ENCODE measurements at places on chromosomes 16 and 17.
A peak's percentile ranks its signal among the peaks of the same experiment; 100 is the strongest.

GRCh38 chr16:4677390-4677789, 16.0 kb upstream of the NUDT16L1 start:
- no peak for DNase-seq

- DNase-seq = peak; percentile 67
Measured at GRCh38 chr16:15434425-15435215, at the start of gene BMERB1. Gene BMERB1 (plus strand): TSS chr16:15434588. CDS start chr16:15434654, 66 bp downstream.

DNA sequence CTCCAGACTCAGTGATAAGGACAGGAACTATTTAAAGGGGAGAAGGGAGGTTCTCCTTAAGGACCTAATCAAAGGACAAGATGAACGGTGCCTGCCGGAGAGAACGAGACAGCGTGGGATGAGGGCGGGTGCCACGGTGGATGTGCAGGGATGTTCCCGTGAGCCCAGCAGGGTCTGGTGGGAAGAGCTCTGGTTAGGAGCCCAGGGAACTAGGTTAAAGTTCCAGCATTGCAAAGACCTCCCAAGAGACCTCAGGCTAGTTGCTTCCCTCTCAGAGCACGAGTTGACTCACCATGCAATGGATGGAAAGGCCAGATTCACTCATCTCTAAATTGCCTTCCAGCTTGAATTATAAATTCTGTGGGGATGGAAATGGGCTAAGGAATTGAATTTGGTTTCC, 14.7 kb downstream of the CCR7 start:
- DNase-seq = peak; percentile 32

GRCh38 chr17:21387616-21388015, 11.5 kb downstream of the KCNJ12 start:
- no peak for DNase-seq

GRCh38 chr17:72587156-72587555, 466.3 kb downstream of the SOX9 start:
- no peak for DNase-seq

- no peak for DNase-seq
Measured at GRCh38 chr17:13784434-13785095, 182.8 kb upstream of the HS3ST3A1 start.

DNA sequence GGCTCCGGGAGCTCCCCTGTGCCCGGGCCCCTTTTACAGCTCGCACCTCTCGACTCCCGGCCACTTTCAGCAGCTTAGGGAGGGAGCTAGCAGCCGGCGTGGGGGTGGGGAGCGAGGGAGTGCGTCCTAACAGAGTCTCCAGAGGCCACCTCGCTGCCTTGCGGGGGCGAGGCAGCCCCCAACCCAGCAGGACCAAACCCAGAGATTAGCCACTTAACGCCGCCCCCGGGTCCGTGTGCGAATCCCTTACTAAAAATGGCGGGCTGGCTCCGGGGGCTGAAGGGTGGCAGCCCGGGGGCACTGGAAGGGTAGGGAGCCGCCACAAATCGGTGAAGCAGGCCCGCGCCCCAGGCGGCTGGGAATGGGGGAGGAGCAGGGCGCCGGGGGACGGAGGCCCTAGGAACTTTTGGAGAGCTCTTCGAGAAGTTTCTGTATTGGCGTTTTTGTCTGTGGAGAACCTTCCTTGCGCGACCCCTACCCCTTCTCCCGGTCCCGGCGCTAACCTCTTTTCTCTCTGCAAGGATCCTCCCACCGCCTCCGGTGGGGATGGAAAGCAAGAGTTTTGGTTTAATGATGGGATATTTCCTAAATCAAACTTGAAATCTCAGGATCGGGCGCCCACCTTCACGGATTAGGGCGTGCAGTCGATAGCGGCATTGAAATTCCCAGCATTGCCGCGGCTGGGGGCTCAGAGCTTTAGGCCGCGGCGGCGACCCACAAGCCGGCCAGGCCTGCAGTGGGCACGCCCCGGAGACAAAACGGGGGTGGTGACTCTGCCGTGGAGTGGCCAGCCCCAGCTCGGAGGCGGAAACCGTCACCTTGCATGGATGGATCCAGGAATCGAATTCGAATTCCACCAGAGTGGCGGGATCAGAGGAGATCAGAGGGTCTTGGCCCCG, 793 bp upstream of the IRX3 start:
- DNase-seq = peak; percentile 29

DNA sequence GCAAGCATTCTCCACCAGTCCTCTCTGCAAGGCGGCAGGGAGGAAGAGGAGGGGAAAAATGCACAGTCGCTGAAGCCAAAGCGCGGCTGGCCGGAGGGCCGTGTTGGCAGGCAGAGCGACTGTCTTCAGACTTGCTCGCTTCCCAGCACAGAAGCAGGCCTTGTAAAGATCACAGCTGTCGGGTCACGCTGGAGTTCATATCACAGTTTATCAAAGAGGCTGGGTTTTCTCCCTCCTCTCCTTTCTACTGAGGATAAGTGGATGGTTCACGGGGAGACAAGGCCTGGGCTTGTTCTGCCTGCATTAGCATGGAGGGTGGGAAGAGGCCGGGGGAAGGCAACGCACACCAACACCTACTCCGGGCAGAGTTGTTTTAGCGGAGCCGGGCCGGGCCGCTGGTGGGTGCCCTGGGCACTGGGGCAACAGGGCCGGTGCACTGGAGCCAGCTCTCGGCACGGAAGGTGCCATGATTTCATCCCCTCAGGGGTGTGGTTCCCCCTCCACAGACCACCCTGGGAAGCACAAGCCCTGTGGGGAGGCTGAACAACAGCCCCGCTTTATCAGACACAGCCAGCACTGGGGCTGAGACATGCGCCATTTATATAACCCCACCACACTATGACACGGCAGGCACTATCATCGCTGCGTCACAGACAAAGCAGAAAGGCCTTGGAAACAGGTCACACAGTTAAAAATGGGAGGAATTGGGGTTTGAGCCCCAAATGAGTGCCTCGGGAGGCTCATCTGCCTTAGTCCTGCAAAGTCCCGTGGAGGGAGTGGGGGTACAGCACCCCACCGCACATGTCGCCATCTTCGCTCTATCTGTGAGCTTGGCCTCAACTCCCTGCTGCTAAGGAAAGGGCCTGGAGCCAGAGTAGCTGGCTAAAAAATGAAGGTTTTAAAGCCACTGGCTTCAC, 40.3 kb upstream of the MTSS2 start:
- no peak for DNase-seq

DNA sequence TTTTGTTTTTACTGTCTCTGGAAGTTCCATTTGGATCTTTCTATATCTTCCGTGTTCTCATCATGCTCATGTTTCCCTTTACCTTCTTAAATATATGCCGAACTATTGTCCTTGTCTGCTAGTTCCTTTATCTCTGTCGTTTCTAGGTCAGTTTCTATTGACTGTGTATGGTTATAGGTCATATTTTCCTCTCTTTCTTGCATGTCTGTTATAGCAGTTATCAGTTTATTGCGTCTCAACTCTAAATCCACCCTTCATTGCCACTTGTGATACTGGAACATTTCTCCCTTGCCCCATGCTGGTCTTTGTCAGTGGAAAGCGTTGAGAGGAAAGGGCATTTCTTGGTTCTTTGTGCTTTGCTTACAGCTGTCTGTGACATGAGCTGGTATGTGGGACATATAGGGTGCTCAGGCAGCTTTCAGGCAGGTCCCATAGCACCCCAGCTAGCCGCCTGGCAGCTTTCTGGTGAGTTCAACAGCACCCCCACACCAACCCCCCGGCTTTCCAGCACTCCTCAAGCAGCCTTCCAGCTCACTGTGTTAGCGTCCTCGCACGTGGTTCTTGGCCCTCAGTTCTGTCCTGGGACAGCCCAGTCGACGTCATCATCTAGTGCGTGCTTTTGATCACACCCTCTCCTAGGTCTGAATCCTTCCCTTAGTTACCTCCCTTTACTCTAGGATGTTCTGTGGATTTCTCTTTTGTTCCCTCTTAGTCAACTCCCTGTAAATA, 15.4 kb upstream of the DNASE1 start:
- no peak for DNase-seq

- no peak for DNase-seq
Measured at GRCh38 chr16:9031107-9031506, 60.3 kb upstream of the HAPSTR1 start.

GRCh38 chr17:66938656-66939055, 25.9 kb upstream of the CACNG4 start:
- DNase-seq = no peak

GRCh38 chr16:78729687-78730086, 630.2 kb downstream of the WWOX start:
- DNase-seq = no peak

GRCh38 chr16:12829096-12829888, 25.6 kb upstream of the CPPED1 start:
- no peak for DNase-seq

DNA sequence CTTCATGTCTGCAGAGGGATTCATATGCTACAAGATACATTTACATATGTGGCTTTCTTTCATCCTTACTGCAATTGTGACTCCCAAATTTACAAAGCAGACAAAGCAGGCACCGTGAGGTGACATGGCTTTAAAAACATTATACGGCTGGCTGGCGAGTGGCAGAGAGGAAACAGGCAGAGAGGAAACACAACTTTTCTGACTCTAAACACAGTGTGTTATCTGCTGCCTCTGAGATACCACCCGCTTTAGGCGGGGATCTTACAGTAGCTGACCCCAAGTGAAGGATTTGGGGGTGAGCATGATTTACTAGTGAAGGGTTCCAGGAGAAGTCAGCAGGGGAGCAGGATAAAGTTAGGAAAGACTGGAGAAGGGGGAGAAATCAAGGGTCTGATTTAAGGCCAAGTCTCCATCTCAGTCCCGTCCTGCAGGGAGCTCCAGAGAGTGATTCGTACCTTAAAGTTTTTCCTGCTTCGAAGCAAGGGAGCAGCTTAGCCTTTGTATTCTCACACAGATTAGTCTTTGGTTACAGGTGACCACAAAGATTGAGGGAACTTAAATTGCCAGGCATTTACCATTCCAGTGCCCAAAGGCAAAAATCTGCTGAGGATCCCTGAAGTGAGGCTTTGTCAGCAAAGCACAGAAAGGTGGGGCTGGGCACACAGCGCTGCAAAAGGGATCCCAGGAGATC, 355.0 kb downstream of the GRIN2A start:
- DNase-seq = no peak

DNA sequence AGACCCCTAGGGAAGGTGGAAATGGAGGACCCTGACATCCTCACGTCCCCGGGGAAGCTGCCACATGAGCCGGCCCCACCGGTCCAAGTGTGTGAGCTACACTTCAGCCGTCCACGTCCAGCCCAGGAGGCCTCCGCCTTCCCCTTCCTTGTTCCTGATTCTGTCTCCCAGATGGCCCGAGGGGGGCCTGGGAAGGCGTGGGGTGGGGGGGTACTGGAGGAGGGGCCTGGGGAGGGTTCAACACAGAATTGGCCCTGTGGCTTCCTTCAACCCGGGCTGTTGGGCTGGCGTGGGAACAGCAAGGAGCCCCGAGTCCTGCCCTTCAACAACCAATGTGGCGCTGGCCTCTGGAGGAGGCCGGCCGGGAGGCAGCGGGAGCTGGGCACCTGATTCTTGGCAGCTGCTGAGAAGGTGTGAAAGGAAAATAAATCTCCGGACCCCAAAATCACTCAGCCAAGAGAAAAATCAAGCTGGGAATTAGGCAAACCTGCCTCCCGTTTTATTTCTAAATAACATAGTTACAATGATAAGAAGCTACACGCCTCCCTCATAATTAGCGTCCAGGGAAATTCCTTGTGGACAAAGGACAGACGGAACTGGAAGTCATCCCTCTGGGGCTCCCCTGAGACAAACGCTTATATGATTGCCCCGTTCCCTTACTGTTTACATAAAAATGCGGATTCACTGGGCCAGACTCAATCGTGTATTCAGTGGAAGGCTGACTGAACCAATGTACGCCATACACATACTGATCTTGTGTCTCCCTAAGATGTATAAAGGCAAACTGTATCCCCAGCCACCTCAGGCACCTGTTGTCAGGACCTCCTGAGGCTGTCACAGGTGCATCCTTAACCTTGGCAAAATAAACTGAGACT, 1.8 kb upstream of the APRT start:
- no peak for DNase-seq

- DNase-seq = no peak
Measured at GRCh38 chr16:6066652-6067051, 969.1 kb upstream of the EEF2KMT start.

DNA sequence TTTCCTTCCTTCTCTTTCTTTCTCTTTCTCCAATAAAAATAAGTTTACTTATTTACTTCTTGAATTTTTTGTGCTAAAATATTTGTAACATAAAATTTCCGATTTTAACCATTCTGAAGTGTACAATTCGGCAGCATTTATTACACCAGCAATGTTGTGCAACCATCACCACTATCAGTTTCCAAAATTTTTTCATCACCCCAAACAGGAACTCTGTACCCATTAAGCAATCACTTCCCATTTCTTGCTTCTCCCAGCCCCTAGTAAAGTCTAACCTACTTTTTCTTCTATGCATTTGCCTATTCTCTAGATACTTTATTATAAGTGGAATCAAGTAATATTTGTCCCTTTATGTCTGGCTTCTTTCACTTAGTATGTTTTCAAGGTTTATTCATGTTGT, 2.5 kb upstream of the HP start:
- DNase-seq = no peak

DNA sequence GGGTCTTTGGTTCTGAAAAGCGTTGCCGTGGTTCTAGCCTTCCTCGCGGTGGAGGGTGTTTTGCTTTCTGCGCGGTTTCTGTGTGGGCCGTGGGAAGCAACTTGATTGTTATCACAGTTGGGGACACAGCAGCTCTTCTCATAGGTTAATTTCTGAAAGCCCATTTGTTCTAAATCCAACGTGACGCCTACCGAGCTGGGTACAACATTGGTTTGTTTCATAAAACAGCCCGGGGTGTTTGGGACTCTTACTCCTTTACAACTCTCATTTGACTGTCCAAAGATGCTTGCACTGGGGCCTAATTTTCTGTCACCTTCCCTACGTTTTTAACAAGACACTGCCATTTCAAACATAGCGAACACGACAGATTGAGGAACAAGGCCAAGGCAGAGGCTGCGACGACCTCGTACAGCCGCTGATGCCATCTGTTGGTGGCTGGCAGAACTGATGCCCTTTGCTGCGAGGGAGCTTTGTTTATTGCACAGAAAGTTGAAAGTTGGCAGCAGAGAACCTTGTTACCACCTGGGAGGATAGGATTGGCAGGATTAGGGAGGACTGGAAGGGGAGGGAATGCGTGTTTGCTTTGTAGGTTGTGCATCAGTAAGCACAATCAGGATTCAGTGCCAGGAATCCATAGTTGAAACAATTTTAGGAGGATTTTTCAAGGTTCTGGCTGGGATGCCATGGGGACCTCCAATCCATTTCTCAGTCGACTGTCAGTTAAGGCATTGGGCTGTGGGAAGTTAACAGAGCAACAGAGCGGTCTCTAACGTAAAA, 98.3 kb downstream of the PITPNC1 start:
- peak; percentile 81 for DNase-seq

GRCh38 chr17:68061512-68062313, 26.2 kb downstream of the KPNA2 start:
- peak; percentile 8 for DNase-seq

- DNase-seq = peak; percentile 85
Measured at GRCh38 chr16:56643080-56643778, 4.8 kb downstream of the MT1A start.

GRCh38 chr16:84228256-84228838, 11.5 kb downstream of the KCNG4 start:
- no peak for DNase-seq

Measured in activated naive CD8-positive, alpha-beta T cell treated with anti-CD3 and anti-CD28 coated beads, Interleukin-2, amount 10 ng/mL, durations not matched to agents 7 days and 5 days (primary cell).